T-helper 2 cell treated with Interferon-gamma antibody and Interleukin-4, amounts not matched to agents 5 μg/mL and 100 μg/mL, for 36 hours (primary cell): ENCODE measurements at places on chromosomes 12 and 14.

DNA sequence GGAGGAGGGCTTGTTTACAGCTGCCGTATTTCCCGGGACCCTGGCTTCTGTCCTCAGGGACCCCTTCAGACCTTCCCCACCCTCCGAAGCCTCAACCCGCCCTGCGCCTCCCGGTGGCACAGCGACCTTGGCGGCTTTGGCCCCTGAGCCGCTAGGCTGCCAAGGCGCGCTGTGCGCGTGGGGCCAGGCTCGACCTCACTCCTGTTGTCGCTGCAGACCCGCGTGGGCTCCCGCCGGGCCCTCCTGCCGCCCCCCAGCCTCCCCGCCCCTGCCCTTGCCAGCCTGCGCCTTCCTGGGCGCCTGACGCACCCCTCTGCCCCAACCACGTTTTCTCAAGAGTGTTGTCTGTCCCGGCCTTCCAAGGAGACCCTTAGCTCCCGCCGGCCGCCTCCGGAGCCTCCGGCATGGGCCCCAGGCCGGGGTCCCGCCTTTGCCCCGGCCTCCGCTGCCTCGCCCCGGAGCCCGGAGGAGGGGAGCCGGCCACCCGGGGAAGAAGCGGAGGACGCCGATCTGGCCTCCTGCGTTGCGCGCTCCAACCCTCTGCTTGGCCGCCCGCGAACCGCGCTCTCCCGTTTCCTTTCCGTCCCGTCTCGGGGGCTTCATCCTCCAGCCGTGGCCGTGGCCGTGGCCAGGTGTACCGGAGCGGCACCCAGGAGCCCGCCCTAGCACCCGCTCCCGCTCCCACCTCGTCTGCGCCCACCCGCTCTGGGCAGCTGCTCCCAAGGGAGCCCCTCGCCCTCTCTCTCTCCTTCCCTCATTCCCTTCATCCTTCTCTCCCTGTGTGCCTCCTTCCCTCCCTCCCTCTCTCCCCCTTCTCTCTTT lies 19.9 kb downstream of the PPP2R5C start:
- peaks cover 3% of the 10 kb centered on the region for H3K36me3 ChIP-seq
- peaks cover 4% of the 10 kb centered on the region for H3K4me1 ChIP-seq
- H3K27me3 ChIP-seq = peaks cover 17% of the 10 kb centered on the region
- H3K4me3 ChIP-seq = peak overlapping the region; percentile 66
- DNase-seq = peak; percentile 21

DNA sequence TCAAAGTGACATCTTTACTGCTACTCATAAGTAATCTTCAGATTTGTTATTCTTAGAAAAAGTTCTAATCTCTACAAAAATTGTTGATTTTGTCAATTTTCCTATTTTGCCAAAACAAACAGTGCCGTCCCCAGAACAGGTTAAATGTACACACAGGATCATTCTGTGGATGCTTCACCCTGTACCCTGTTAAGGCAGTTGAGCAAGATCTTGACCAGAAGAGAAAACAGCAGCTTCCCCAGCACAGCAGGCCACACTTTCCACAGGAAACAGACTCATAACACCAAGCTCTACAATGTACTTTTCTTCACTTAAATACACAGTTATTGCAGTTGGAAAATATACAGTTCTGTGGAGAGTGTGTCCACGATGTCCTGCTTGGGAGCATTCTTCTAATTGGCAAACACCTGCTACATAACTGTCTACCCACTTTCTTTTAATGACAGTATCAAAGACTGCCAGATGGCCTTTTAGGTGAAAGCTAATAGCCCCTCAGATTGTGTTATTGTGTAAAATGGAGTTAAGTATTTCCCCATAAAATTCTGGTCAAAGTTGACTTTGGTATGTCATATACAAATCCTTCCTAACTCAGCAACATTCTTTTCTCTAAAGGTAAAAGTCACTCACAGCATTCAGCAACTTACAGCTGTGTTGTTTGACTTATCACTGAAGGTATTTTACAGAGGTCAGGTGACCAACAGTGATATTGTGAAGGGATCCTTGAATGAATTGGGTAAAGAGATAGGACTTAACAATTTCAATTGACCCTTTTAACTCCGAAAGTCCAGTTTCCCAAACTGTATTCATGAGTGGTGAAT lies 77.0 kb downstream of the SEC23A start:
- peaks cover 6% of the 10 kb centered on the region for H3K4me1 ChIP-seq
- no peak for DNase-seq
- H3K27ac ChIP-seq = no peak overlapping the region
- H3K36me3 ChIP-seq = peaks cover 11% of the 10 kb centered on the region
- H3K27me3 ChIP-seq = no peaks in the 10 kb centered on the region

- peaks cover 13% of the 10 kb centered on the region for H3K4me1 ChIP-seq
- H3K27me3 ChIP-seq = peaks cover 18% of the 10 kb centered on the region
- no peak for DNase-seq
- peak overlapping the region; percentile 98 for H3K27ac ChIP-seq
Observed at GRCh38 chr14:103528146-103528586, 830 bp upstream of the TRMT61A start.

GRCh38 chr12:53200107-53200457 lies 7.0 kb downstream of the ITGB7 start:
- H3K27ac ChIP-seq = peak overlapping the region; percentile 85
- no peak for DNase-seq
- peaks cover 74% of the 10 kb centered on the region for H3K36me3 ChIP-seq
- peaks cover 53% of the 10 kb centered on the region for H3K4me1 ChIP-seq
- peak overlapping the region; percentile 80 for H3K4me3 ChIP-seq

GRCh38 chr12:90829044-90829443 lies 125.9 kb downstream of the CCER1 start:
- no peak for DNase-seq
- H3K36me3 ChIP-seq = no peaks in the 10 kb centered on the region
- H3K4me3 ChIP-seq = no peak overlapping the region
- H3K27ac ChIP-seq = no peak overlapping the region
- H3K4me1 ChIP-seq = no peaks in the 10 kb centered on the region

GRCh38 chr12:121916719-121917118 lies 1.7 kb upstream of the CFAP251 start:
- DNase-seq = no peak
- H3K36me3 ChIP-seq = peaks cover 28% of the 10 kb centered on the region
- peaks cover 23% of the 10 kb centered on the region for H3K4me1 ChIP-seq

GRCh38 chr12:96190413-96191108 lies 3.6 kb upstream of the ELK3 start:
- no peak overlapping the region for H3K27ac ChIP-seq
- DNase-seq = no peak
- peaks cover 30% of the 10 kb centered on the region for H3K4me1 ChIP-seq
- H3K4me3 ChIP-seq = no peak overlapping the region

DNA sequence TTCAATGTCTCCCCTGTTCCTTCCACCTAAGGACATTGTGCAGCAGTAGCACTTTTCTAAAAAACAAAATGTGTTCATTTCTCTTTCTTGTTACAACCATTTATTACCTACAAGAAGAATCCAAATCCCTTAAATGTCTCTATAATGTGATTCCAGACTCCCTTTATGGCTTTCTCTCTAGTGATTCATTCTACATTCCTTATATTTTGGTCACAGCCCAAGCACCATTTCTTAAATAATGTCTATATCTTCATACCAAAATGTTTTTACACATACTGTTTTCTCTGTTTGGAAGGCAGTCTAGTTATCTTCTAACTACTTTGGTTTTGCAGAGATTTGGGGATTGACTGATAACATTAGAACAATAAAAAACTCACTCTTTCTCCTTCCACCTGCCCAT lies 1037.3 kb upstream of the FLRT2 start:
- H3K27me3 ChIP-seq = no peaks in the 10 kb centered on the region
- H3K36me3 ChIP-seq = no peaks in the 10 kb centered on the region
- DNase-seq = no peak
- no peak overlapping the region for H3K27ac ChIP-seq
- H3K4me1 ChIP-seq = no peaks in the 10 kb centered on the region

- no peaks in the 10 kb centered on the region for H3K27me3 ChIP-seq
- H3K4me3 ChIP-seq = no peak overlapping the region
- no peak for DNase-seq
- no peak overlapping the region for H3K27ac ChIP-seq
- H3K36me3 ChIP-seq = peaks cover 63% of the 10 kb centered on the region
Observed at GRCh38 chr12:57497223-57498131, 9.6 kb downstream of the MARS1 start.

- no peaks in the 10 kb centered on the region for H3K36me3 ChIP-seq
- H3K4me3 ChIP-seq = no peak overlapping the region
- H3K27me3 ChIP-seq = no peaks in the 10 kb centered on the region
Observed at GRCh38 chr12:24488091-24488596, 460.8 kb downstream of the BCAT1 start.

DNA sequence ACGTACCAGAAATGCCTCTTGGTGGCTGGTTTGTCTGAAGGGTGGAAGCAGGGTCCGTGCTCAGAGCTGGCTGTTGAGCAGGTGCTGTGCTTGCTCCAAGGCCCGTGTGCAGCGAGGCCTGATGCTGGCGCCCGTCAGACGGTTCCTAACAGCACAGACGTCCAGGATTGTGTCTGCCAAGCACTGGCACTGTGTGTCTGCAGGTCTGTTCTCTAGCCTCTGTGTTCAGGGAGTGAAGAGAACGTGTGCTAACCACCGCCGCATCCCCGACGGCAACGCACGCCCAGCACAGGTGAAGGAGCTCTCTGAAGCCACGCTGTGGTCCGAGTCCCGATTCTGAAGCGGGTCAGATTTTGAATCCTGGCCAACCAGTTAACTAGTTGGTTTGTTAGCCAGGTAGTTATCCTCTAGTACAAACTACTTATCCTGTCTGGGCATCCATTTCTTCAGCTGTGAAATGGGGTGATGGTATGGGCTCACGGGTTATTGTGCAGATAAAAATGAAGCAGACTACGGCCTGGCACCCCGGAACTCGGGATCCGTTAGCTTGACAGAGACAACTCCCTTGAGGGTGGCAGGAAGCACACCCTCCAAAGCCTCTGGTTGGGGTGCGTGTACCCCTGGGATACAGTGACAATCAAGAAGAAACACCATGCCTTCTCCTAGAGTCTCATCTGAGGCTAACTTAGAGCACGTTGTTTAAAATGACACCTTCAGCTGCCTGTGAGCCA lies 18.6 kb upstream of the TDRD9 start:
- H3K4me1 ChIP-seq = peaks cover 6% of the 10 kb centered on the region
- no peak overlapping the region for H3K4me3 ChIP-seq
- DNase-seq = no peak
- H3K36me3 ChIP-seq = peaks cover 11% of the 10 kb centered on the region

GRCh38 chr12:59459966-59460660 lies 135.7 kb upstream of the SLC16A7 start:
- no peak overlapping the region for H3K27ac ChIP-seq
- DNase-seq = no peak
- H3K4me3 ChIP-seq = no peak overlapping the region
- no peaks in the 10 kb centered on the region for H3K4me1 ChIP-seq
- no peaks in the 10 kb centered on the region for H3K27me3 ChIP-seq
- H3K36me3 ChIP-seq = no peaks in the 10 kb centered on the region

DNA sequence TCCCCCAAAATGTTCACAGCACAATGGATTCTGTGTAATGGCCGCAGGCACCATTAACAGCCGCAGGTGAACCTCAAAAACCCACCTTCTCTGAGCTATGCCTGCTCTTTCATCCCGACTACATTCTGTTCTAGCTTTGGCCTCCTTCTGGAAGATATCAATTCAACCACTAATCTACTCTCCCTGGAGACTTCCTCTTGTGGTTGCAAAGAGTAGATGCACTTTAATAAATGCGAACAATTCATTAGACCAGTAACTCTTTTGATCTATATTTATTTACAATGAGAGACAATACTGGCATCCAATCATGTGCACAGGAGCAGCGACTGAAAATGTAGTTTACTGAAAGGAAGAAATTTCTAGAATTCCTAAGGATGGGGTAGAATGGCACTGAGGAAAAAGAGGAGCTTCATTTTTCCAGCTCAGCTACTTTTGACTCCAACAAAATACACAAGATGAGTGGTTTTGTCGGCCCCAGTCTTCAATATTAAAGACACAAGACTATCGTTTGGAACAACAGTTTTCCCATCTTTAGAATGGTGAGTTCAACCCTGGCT lies 5.3 kb downstream of the GRIN2B start:
- no peak overlapping the region for H3K4me3 ChIP-seq
- H3K36me3 ChIP-seq = no peaks in the 10 kb centered on the region
- peaks cover 1% of the 10 kb centered on the region for H3K4me1 ChIP-seq
- peaks cover 31% of the 10 kb centered on the region for H3K27me3 ChIP-seq
- no peak for DNase-seq

- H3K27me3 ChIP-seq = peaks cover 91% of the 10 kb centered on the region
- peak; percentile 77 for DNase-seq
- peak overlapping the region; percentile 69 for H3K4me3 ChIP-seq
- H3K4me1 ChIP-seq = peaks cover 24% of the 10 kb centered on the region
- no peaks in the 10 kb centered on the region for H3K36me3 ChIP-seq
Observed at GRCh38 chr12:49342066-49342913, 4.4 kb upstream of the DNAJC22 start.

DNA sequence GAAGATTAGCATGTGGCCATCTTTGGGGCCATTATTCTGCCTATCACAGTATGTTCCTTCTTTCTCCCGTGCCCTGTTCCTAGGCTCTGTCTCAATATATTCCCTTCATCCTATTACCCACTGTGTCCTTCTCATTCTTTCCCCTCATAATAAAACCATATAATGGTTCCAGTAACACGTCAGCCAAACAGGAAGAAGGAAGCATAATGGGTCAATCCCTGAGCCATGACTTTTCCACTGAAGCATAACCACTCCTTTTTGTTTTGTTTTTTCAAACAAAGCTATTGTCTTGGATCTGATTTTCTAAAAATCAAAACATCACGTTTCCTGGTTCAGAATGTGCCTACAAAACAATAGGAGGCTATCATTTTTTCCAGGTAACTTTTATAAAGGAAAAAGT lies 21.3 kb upstream of the RHOJ start:
- H3K27ac ChIP-seq = no peak overlapping the region
- no peaks in the 10 kb centered on the region for H3K36me3 ChIP-seq
- no peak for DNase-seq
- no peaks in the 10 kb centered on the region for H3K4me1 ChIP-seq

GRCh38 chr12:91622037-91622436 lies 439.4 kb upstream of the DCN start:
- no peaks in the 10 kb centered on the region for H3K27me3 ChIP-seq
- H3K4me1 ChIP-seq = peaks cover 4% of the 10 kb centered on the region
- H3K4me3 ChIP-seq = no peak overlapping the region
- no peak for DNase-seq
- no peak overlapping the region for H3K27ac ChIP-seq

DNA sequence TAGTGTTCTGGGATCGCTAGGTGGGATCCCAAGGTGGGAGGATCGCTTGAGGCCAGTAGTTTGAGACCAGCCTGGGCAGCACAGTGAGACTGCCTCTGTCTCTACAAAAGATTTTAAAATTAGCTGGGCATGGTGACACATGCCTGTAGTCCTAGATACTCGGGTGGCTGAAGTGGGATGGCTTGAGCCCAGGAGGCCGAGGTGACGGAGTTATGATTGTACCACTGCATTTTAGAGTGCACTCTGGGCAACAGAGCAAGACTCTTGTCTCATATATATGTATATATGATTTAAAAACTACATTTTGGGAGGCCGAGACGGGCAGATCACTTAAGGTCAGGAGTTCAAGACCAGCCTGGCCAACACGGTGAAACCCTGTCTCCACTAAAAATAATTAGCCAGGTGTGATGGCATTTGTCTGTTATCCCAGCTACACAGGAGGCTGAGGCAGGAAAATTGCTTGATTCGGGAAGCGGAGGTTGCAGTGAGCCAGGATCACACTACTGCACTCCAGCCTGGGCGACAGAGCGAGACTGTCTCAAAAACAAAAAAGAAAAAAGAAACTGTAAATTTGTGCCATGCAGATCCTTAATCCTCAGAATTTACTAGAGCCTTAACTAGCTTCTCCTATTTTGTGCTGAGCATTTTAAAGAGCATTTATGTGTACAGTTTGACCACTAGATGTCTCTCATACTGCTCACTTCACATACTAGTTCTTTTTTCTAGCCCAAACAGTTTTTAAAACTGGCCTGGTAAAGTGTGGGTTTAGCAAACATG lies 114.8 kb downstream of the MON2 start:
- no peak overlapping the region for H3K4me3 ChIP-seq
- H3K27me3 ChIP-seq = no peaks in the 10 kb centered on the region
- peaks cover 18% of the 10 kb centered on the region for H3K36me3 ChIP-seq
- no peak for DNase-seq
